ENCODE measurements at places on chromosomes 11 and 22. TPM values are rescaled to one million over a fixed set of nuclear protein-coding genes. Genes with fewer than 3 reads are reported as not detected.

Gene SLC15A3
- 19.8 TPM for polyA plus RNA-seq

Gene POU2AF3
- polyA plus RNA-seq, result 17.2 TPM

Gene SERPING1
- polyA plus RNA-seq, result 48.9 TPM

Gene IL17REL
- 0.31 TPM for polyA plus RNA-seq

Gene HPX
- polyA plus RNA-seq, result 3.0 TPM

Gene MRPL23
- polyA plus RNA-seq, result 70.2 TPM

Gene DERL3
- 4.8 TPM for polyA plus RNA-seq

DNA sequence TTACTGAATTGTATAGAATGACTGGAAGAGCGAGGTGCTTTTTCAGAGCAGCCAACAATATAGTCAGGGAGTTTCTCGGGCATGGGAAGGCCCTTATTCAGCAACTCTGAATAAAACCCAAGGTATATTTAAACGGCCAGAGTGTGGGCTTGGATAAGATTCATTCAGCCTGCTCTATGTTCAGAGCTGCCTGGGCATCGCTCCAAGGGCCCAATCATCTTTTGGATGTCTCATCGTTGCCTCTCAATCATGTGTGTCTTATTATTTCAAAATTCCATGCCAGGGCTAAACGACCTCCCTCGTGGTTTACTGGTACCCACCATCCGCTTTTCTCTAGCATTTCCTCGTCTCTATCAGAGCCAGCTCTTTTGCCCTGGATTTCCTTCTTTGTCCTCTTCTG, 19.5 kb upstream of the NTM start:
- H3K4me3 ChIP-seq, result no peak overlapping the region
- no peaks in the 10 kb centered on the region for H3K27me3 ChIP-seq
- no peak for DNase-seq
- H3K4me1 ChIP-seq, result no peaks in the 10 kb centered on the region
- H3K36me3 ChIP-seq, result no peaks in the 10 kb centered on the region

- H3K4me1 ChIP-seq, result peaks cover 9% of the 10 kb centered on the region
- H3K36me3 ChIP-seq, result no peaks in the 10 kb centered on the region
- no peak overlapping the region for H3K27ac ChIP-seq
Measured at GRCh38 chr11:13280092-13280722, 2.6 kb downstream of the BMAL1 start.

- H3K27me3 ChIP-seq, result no peaks in the 10 kb centered on the region
- no peak for DNase-seq
- peaks cover 8% of the 10 kb centered on the region for H3K36me3 ChIP-seq
- no peak overlapping the region for H3K4me3 ChIP-seq
Measured at GRCh38 chr11:44221992-44222391, 87.9 kb downstream of the ALX4 start.

DNA sequence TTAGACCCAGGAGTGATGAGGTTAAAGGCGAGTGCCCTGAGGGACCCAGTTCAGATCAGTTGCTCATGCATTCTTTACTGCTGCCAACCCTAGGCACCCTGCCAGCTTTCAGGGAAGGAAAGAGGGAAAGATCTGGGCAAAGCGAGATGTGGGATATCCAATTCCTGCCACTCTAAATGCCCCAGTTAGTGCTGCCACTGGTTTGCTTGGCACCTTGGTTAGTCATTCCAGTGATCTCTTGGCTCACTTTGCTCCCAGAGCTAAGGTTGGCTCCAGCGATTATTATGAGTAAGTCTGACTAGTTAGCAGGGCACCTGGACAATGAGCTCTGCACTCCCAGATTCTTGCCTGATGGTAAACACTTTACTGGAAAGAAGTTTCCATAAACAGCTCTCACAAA, 85.0 kb downstream of the INSC start:
- no peak overlapping the region for H3K4me3 ChIP-seq
- no peaks in the 10 kb centered on the region for H3K36me3 ChIP-seq
- peaks cover 14% of the 10 kb centered on the region for H3K4me1 ChIP-seq
- H3K27me3 ChIP-seq, result no peaks in the 10 kb centered on the region
- no peak overlapping the region for H3K27ac ChIP-seq

DNA sequence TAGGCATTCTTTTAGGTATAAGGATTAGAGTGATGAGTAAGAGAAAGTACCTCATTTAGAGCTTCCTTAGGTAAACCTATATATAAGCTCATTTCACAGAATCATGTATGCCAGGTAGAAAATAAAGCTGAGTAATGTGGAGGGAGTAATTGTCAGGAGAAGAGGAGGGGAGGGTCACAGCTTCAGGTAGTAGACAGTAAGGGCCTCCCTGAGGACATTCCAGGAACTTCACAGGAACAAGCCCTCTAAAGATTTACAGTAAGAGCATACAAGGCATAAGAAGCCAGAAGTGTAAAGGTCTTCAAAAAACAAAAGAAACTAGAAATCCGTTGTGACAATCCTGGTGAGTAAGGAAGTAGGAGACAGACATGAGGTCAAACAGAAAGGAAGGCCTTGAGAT, 57.6 kb downstream of the USP47 start:
- DNase-seq, result no peak
- H3K27me3 ChIP-seq, result no peaks in the 10 kb centered on the region
- peaks cover 24% of the 10 kb centered on the region for H3K36me3 ChIP-seq

DNA sequence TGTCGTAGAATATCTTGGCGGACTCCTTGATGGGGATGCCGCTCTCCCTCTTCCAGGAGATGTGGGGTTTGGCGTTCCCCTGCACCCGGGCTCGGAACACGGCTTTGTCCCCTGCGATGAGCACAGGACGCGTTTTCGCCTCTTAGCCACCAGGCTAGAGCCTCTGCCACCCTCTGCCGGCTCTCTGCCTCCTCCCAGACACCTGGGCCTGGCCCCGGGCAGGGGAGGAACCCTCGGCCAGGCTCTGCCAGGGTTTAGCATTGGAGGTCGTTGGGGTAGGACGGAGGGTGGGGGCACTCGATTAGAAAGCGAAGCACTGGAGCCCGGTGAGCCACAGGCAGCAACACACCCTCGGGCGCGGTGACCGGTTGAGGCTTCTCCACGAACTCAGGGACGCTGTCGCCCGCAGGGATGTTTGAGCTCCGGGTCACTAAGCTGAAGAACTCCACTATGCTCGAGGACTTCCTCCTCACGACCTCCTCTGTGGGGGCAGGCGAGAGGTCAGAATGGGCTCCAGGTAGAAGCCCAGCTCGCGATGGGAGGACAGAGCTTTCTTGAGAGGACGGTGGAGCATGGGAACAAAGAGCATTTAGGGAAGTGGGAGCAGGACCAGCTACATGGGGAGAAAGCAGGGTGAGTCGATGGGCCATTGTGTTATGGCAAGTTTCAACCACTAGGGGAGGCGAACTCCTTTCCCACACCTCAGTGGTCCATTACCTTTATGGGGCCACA, 4.3 kb downstream of the IGSF22 start:
- peak overlapping the region; percentile 41 for H3K4me3 ChIP-seq
- H3K4me1 ChIP-seq, result peaks cover 13% of the 10 kb centered on the region
- no peak overlapping the region for H3K27ac ChIP-seq
- no peaks in the 10 kb centered on the region for H3K36me3 ChIP-seq

DNA sequence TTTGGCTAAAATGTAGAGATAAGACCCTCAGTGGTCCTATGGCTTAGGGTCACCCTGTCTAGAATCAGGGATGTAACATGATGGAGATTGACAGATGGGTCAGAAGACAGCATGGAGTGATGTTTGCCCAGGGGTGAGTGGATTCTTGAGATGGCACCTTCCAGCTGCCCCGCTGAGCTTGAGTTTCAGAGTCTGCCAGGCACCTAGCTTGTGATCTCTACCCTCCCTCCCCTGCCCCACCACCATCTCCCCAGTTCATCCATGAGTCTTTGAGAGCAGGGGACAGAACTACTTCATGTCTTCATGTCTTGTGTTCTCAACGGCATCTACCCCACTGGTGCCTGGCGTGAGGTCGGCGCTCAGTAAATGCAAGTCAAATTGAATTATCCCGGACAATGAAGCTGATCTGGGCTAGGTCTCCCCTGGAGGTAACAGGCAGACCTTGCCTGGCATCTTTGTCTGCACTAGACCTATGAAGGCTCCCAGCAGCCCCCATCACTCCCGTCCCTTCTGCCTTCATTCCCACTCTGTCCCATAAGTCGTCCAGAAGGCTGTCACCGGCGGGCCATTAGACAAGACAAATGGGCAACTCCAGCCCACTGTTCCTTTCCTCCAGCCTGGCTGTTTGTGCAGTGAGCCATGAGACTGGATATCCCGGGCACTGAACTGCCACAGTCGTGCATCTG, 239.2 kb upstream of the TBCEL start:
- no peaks in the 10 kb centered on the region for H3K4me1 ChIP-seq
- DNase-seq, result no peak
- H3K36me3 ChIP-seq, result no peaks in the 10 kb centered on the region
- H3K27me3 ChIP-seq, result no peaks in the 10 kb centered on the region
- no peak overlapping the region for H3K4me3 ChIP-seq

DNA sequence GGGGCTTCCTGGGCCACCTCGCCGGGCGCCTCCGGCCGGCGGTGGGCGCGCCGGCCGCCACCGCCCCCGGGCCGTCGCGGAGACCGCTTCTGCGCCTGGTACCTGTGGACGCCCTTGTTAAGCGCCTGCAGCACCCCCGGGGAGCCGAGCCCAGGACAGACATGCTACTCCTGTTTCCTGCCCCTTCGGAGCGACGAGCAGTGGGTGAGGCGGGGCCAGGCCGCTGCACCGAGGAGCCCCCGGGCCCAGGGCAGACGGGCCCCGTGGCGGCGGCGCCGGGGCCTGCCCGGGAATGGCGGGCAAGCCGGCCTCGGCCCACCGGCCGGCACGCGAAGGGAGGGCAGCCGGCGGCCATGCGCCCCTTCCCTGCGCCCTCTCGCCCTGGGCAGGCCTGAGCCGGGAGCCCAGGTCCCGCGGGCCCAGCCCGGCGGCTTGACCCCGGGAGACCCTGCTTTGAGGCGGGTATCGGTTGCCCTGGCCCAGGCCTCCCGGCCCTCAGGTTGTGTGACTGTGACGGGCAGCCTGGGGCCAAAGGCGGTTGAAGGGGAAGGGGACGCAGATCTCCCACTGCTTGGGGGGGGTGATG, 789 bp upstream of the KDM2A start:
- H3K27ac ChIP-seq, result peak overlapping the region; percentile 98
- peaks cover 26% of the 10 kb centered on the region for H3K4me1 ChIP-seq
- H3K27me3 ChIP-seq, result no peaks in the 10 kb centered on the region
- peaks cover 6% of the 10 kb centered on the region for H3K36me3 ChIP-seq

- H3K4me3 ChIP-seq, result no peak overlapping the region
- peaks cover 14% of the 10 kb centered on the region for H3K4me1 ChIP-seq
- DNase-seq, result peak; percentile 80
- no peaks in the 10 kb centered on the region for H3K36me3 ChIP-seq
- peak overlapping the region; percentile 7 for H3K27ac ChIP-seq
Measured at GRCh38 chr11:46597155-46597554, 3.3 kb upstream of the AMBRA1 start.

- DNase-seq, result no peak
- H3K36me3 ChIP-seq, result no peaks in the 10 kb centered on the region
- H3K4me1 ChIP-seq, result peaks cover 4% of the 10 kb centered on the region
- H3K4me3 ChIP-seq, result no peak overlapping the region
- no peaks in the 10 kb centered on the region for H3K27me3 ChIP-seq
Measured at GRCh38 chr11:64053699-64054098, 18.0 kb downstream of the FLRT1 start.

DNA sequence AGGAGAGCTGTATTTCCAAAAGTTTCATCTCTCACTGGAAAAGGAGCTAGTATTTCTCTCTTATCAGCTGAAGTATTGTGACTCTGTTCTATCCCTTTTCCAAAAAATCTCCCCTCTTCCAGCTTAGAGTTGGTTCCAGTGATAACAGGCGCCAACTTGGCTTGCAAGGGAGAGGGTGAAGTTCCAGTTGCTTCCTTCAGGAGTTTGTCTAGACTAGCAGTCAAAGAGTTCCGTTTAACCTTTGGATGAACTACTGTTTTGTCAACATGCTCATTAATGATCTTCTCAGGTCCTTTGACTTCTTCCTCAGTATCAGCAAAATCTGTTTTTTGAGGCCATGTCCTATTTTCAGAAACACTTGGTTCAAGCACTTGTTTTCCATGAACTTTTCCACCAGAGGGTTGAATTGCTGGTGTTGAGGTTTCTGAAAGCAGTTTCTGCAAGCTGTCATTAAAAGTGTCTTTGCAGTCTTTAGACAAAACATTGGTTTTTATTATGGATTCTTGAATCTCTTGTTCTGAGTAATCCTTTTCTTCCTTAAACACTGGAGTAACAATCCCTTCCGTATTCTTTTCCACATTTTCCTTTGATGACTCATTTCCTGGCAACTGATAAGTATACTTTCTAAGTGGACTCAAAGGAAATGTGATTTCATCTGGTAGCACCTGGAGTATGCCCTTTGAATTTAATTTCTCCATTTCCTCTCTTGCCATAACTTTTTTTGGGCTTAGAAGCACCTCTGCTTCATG, 39.7 kb upstream of the CCDC89 start:
- no peaks in the 10 kb centered on the region for H3K4me1 ChIP-seq
- H3K36me3 ChIP-seq, result peaks cover under 1% of the 10 kb centered on the region
- H3K27me3 ChIP-seq, result no peaks in the 10 kb centered on the region
- DNase-seq, result no peak
- no peak overlapping the region for H3K27ac ChIP-seq
- no peak overlapping the region for H3K4me3 ChIP-seq

GRCh38 chr11:130070846-130071200, 1.1 kb downstream of the APLP2 start:
- DNase-seq, result no peak
- H3K36me3 ChIP-seq, result no peaks in the 10 kb centered on the region
- H3K27me3 ChIP-seq, result no peaks in the 10 kb centered on the region
- H3K4me3 ChIP-seq, result peak overlapping the region; percentile 64
- H3K4me1 ChIP-seq, result peaks cover 12% of the 10 kb centered on the region
- peak overlapping the region; percentile 55 for H3K27ac ChIP-seq

DNA sequence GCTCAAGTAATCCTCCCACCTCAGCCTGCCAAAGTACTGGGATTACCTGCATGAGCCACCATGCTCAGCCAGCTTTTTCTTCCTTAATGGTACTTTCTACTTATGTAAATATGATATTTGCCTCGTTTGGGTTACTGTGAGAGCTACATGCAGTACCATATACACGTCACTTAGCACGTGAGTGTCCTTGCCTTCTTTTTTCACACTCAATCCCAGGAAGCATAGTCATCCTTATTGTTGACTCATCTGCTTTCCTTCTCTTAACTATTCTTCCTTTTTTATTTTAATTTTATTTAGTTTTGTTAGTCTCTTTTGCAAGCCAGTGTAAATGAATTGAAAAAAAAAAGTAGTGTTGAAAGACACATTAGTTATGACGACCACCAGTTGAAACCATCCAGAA, 205.9 kb downstream of the HIPK3 start:
- no peaks in the 10 kb centered on the region for H3K4me1 ChIP-seq
- H3K4me3 ChIP-seq, result no peak overlapping the region
- H3K36me3 ChIP-seq, result no peaks in the 10 kb centered on the region
- H3K27ac ChIP-seq, result no peak overlapping the region

GRCh38 chr11:11586465-11586864, 35.3 kb downstream of the GALNT18 start:
- H3K36me3 ChIP-seq, result no peaks in the 10 kb centered on the region
- no peak for DNase-seq
- H3K4me1 ChIP-seq, result no peaks in the 10 kb centered on the region
- no peak overlapping the region for H3K27ac ChIP-seq
- no peak overlapping the region for H3K4me3 ChIP-seq

GRCh38 chr22:50309601-50309991, 2.1 kb upstream of the PLXNB2 start:
- H3K27me3 ChIP-seq, result no peaks in the 10 kb centered on the region
- H3K4me3 ChIP-seq, result no peak overlapping the region
- H3K27ac ChIP-seq, result no peak overlapping the region
- peaks cover 30% of the 10 kb centered on the region for H3K4me1 ChIP-seq
